ENCODE measurements at places on chromosomes 3 and 15.

GRCh38 chr3:13584901-13585300 is 36.0 kb downstream of the FBLN2 start:
- no peak for DNase-seq

DNA sequence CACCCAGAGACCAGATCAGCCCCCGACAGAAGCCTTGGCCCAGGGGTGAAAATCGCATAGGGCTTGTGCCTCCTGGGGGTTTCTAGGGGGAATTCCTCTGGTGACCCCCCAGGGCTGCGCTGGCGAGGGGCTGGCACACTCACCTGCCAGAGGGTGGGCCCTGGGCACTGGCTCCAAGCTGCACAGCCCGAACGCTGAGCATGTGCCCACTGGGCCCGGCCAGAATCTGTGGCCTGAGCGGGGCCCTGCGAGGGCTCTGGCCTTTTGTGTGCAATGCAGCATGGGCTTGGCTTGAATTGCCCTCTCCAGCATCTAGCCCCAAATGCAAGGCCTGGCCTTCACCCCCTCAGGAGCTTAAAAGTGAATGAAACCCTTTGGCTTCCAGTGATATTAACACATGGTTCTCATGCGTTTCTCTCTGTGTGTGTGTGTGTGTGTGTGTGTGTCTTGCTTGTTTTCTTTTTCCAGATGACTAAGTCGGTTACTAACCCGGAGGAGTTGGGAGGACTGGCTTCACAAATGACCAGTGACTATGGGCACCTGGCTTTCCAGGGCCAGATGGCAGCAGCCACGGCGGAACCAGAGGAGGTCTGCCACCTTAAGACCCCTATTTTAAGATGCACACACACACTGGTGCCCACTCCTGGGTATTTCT is 259.1 kb upstream of the TPM1 start:
- DNase-seq, result peak; percentile 62

GRCh38 chr15:57604507-57604906 is 12.8 kb downstream of the MYZAP start:
- no peak for DNase-seq

DNA sequence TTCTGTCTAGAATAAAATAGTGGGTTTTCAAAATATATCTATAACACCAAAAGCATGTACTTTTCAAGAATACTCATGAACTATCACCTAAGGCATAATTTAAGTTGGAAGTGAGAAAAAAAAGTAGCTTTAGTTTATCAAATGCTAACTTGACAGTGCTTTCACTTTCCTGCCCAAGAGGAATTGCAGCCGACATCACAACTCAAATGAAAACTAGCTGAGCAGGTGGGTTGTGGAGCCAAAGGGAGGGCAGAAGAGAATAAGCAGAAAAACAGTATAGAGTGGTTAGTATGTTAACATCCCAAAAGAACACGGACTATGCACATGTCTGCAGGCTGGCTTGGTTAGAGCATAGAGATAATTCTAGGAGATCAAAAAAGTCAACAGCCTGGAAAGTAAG is 120.9 kb downstream of the NEDD4 start:
- DNase-seq, result no peak

- DNase-seq, result no peak
These were observed 40.0 kb downstream of the LINGO1 start for GRCh38 chr15:77592758-77593157.

DNA sequence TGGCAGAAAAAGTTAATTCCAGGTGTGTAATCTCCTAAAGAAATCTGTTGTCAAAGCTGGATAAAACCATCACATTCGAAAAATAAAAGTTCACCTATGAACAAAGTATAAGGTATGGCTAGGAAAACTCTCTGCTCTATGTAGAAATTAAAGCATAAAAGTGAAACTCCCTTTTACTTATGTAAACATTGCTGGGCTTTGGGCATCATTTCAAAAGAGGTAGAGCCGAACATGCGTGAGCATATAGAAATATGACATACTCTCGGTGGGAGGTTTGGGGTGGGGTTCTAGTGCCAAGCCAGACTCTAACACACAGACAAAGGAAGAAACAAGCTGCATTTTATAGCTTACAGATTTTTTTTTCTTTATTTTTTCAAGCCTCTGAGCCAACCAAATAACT is 306.8 kb upstream of the ATP11B start:
- no peak for DNase-seq

DNA sequence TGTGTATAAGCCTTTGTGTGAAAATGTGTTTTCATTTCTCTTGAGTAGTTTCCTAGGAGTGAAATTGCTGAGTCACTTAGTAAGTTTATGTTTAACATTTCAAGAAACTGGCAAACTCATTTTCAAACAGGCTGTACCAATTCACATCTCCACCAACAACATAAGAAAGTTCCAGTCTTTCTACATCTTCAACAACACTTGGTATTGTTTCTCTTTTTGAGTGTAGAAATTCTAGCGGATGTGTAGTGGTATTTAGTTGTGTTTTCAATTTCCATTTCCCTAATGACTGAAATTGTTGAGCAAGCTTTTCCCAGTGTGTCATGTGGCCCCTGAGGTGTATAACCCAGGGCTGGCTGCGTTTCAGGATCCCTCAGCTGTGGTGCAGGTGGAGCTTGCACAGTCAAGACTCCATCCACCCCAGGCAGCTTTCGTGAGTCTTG is 258.5 kb downstream of the PDCD6IP start:
- DNase-seq, result no peak

DNA sequence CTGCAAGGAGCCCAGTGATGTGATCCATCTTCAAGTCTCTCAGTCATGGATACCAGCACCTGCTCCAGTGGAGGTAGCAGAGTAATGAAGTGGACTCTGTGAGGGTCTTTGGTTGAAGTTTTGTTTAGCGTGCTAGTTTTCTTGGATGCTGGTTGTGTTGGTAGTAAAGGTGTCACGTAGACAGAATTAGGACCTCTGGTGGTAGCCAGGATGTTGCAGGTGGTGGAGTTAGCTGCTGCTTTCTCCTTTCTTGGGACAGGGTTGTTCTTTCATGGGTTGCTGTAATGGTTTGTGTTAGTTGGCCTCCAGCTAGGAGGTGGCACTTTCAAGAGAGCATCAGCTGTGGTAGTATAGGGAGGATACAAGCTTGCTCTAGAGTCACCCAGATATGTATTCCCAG is 125.2 kb downstream of the ANXA2 start:
- DNase-seq, result no peak

DNA sequence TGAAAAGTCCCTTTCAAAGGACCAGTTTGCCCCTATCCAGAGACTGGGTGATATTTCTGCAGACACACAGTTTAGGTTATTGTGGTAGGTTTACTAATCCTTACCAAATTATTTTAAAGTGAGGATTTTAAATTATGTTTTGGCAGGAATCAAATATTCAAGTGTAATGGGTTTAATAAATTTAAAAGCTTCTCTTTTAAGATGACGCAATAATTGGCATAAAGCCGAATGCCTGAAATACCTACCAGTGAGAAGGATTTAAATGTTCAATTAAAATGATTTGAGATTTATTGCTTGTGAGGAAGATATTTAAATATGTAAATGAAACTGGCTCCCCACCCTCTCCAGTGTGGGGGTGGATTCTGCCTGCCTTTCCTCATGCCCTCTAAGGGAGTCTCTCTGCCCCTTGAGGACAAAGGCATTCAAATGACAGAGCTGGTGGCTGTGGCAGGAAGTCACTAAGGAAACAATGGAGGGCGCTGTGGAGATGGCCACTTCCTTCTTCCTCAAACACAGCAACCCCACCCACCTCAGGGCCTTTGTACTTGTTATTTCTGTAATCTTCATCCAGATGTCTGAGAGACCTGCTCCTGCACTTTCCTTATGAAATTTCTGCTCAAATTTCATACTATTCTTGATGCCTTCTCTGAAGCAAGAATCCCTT is 131.7 kb downstream of the TNIK start:
- no peak for DNase-seq
